CD8-positive, alpha-beta memory T cell (primary cell): ENCODE measurements at places on chromosomes 7 and 10. TPM values are rescaled to one million over a fixed set of nuclear protein-coding genes. Genes with fewer than 3 reads are reported as not detected.
A peak's percentile ranks its signal among the peaks of the same experiment; 100 is the strongest.

TEX47 gene
- polyA plus RNA-seq, result not detected

DNA sequence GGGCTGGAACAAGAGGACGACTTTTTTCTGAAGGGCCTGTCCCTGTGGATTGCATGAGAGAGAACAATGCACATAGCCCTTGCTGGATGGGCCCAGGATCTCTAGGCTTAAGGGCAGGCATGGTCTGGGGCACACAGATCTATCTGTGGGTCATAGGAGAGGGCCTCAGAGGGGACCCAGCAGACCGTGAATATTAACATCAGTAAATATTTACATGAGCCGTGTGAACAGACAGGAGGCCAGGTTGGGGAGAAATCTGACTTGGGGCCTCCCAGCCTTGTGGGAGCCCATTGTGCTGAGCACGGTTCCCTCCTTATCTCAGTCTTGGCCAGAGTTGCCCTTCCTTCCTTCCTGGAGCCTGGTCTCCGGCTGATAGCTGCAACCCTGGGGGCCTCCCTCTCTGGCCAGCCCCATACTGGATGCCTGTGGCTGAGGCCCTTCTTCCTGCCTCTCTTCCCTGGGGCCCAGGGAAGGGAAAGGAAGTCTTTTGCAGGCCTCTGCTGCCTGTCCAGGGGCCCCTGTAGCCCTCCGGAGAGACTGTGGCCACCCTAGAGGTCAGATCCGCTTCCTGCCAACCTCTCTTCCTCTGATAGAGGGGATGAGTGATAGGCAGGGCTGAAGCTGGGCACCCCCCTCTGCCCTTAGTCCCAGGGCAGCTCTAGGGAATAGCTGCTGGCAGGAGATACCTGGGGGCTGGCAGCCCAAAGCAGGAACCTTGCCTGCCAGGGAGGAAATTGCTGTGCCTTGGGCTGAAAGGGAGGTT, 44.5 kb upstream of the TRIM8 start:
- no peak for DNase-seq

GRCh38 chr10:52064084-52064845, 249.8 kb upstream of the DKK1 start:
- no peak for DNase-seq

ST8SIA6 gene
- 1.9 TPM for polyA plus RNA-seq

DNA sequence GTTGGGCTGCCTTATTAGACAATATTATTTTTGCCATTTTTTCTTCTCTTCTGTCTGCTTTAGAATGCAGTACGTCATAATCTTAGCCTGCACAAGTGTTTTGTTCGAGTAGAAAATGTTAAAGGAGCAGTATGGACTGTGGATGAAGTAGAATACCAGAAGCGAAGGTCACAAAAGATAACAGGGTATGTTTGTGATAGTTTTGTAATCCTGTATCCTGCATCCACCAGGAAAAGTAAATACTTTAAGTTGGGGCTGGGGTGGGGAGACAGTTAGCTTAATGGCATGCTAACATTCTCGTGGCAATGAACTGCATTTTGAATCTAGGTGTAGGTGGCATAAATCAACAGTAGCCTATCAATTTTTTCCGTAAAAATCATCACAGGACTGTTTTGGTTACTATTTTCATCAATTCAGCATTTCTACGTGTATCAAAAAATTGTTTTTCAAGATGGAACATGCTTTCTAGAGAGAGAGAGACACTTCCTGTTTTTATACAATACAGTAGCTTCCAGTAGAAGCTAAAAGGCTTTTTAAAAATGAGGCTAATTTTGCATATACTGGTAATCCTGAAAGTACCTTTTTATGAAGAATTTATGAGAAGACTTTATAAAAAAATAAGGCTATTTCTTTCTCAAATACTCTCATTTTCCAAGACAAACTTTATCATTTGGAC, 247.5 kb downstream of the FOXP2 start:
- DNase-seq, result no peak

GRCh38 chr10:127302343-127302742, 106.0 kb upstream of the INSYN2A start:
- no peak for DNase-seq

- no peak for DNase-seq
These were observed 144.5 kb upstream of the ASAH2 start for GRCh38 chr10:50395851-50396250.

DNA sequence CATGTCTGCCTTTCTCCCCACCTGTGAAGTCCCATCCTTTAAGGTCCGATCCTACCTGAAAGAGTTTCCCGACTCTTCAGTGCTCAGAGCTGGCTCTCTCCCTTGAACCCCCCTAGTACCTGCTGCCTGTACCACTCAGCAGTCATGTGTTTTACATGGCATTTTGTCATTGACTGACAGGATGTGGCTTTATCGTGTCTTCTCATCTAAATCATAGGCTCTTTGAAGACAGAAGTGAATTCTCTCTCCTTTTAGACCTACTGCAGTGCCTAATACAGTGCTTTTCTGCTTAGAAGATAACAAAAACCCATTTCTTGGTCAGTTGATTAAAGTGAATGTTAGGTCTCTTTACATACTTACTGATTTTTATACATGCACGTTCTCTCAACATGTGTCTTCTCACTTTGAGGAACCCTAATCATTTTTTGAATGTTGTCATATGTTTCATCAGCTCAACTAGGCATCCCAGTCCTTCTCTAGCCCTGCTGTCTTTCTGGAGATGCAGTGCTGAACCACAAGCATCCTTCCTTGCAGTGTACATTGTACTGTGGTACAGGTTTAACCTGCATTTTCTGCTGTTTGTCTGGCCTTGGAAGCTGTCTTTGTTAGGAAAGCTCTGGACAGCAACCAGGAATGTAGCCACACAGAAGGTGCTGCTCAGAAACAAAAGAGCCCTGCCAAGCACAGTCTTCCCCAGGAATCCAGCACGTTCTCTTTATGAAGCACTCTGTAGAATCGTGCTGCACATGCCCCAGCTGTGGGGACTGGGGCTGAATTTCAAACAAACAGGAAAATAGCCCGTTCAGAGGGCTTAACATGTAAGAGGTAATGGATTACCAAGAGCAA, 28.1 kb upstream of the LRRC4 start:
- DNase-seq, result peak; percentile 30

DNA sequence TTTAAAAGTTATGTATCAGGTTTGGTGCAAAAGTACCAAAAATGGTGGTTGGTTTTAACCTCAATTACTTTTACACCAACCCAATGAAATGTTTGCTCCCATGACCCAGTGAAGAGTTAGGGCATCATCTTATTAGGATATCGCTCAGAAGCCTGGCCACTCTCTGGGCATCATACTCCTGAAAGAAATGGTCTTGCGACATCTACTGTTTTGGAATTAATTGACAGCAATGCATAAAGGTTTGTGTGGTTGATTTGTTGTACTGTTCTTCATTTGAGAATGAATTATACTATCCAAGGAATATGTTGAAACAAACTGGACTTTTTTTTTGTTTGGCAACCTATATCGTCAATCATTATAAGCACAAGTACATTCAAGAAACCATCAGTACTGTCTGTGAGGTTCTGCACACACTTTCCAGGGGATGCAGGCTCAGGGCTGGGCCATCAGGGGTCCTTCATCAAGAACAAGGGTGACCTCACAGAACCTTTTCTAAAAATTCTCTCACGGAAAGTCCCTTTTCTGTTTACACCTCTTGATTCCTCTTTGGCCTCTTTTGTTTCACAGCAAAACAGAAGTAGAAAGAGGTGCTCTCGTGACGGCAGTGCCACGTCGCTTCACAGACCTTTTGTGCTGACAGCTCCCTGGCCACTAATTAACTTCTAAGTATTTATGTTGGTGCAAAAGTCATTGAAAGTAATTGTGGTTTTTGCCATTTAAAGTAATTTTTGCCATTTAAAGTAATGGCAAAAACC, 117.2 kb upstream of the KLF6 start:
- DNase-seq, result peak; percentile 41

DNA sequence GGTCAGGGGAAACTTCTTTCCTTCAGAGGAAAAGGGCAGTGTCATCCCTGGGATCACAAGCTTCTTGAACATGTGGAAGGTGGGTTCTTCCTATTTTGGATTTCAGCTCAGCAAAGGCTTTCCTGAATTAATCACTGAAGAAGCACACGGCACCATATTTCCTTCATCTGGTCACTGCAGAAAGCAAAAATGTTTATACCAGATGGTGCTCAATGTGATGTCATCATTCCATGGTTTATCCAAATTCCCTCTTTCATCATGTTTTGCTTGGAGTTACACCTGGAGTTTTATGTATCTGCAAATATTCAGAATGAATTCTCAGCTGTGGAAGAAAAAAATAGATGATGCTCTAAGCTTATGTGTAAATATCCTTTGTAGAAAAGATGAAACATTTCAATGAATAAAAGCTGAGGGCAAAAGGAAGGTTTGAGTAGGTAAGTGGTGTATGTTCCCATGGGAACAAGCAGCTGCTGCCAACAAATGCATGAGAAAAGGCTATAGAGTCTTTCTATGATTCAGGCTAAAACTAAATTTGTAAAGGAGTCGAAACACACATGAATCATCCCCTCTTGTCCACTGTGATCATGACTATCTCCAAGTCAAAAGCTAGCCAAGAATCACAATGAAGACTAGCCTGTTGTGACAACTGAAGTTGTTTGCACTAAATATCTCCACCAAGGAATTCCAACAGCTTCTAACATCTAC, 26.9 kb upstream of the BPGM start:
- DNase-seq, result no peak

- no peak for DNase-seq
These were observed 80.4 kb upstream of the CDK6 start for GRCh38 chr7:92916770-92917224.

TRPV5 gene
- not detected for polyA plus RNA-seq

NUTM2B gene
- polyA plus RNA-seq, result not detected

GRCh38 chr7:54728411-54728810, 30.6 kb downstream of the SEC61G start:
- no peak for DNase-seq

- DNase-seq, result no peak
These were observed 76.3 kb downstream of the CFAP46 start for GRCh38 chr10:132865851-132866600.

GRCh38 chr10:88281592-88282347, 301.3 kb downstream of the RNLS start:
- no peak for DNase-seq

GRCh38 chr7:33411020-33411419, 281.7 kb downstream of the BBS9 start:
- DNase-seq, result no peak

CCDC3 gene
- not detected for polyA plus RNA-seq

- no peak for DNase-seq
These were observed 151.3 kb downstream of the LRRN3 start for GRCh38 chr7:111242141-111242755.

GRCh38 chr7:29619848-29620555, 56.4 kb downstream of the PRR15 start:
- no peak for DNase-seq

DNA sequence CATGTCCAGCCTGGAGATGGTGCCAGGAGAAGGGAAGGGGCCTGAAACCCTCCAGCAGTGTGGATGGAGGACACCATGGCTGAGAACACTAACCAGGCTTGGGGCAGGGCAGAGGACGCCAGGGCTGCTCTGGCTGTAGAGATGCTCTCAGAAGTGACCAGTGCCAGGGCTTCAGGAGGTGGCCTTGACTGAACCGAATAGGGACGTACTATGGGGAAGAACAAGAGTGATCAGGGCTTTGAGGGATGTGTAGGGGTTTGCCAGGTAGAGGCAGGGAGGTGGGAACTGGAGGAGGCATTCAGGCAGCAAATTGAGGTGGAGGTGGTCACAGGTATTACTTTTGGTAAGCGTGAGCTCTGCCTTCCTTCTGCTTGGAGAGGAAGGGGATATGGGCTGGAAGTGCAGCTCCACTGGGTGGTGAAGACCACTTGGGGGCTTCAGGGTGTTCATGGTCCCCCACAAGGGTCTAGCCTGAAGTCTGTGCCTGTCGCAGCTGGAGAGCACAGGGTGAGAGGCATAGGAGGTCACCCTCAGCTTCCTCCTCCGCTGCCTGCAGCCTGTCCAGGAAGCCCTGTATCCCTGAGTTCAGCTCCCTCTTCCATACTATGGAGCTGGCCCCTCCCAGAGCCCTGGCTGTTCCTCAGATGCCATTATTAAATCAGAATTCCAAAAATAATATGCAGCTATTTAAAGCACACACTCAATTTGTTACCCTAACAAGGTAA, 27.8 kb downstream of the ADCY1 start:
- no peak for DNase-seq

ZNF239 gene
- 0.90 TPM for polyA plus RNA-seq

PLXNA4 gene
- polyA plus RNA-seq, result 0.05 TPM

GRCh38 chr10:10977226-10977956, 40.3 kb upstream of the CELF2 start:
- no peak for DNase-seq

GRCh38 chr10:35448687-35449662, 112.7 kb downstream of the CCNY start:
- no peak for DNase-seq

DNA sequence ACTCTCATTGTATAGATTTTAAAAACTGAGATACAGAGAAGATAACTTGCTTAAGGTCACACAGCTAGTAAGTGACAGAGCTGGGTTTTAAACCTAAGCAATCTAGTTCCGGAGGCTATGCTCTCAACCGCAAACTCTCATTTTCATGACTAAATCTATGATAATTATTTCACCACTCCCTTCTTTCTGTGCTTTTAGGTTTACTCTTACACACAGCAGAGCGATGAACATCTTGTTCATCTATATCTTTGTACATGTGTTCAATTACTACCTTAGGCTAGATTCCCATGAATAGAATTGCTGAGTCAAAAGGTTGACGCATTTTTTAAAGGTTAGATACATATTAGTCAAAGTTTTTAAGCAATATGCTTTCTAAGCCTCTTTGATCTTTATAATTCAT, 154.8 kb downstream of the CHN2 start:
- DNase-seq, result no peak

- no peak for DNase-seq
These were observed 2.6 kb upstream of the CAV1 start for GRCh38 chr7:116522247-116522646.

AS3MT gene
- polyA plus RNA-seq, result not detected

PNLIP gene
- not detected for polyA plus RNA-seq

GRCh38 chr7:28208506-28208905, 27.9 kb upstream of the JAZF1 start:
- DNase-seq, result no peak

- DNase-seq, result no peak
These were observed 93.2 kb upstream of the KIF5B start for GRCh38 chr10:32149252-32149955.

DNA sequence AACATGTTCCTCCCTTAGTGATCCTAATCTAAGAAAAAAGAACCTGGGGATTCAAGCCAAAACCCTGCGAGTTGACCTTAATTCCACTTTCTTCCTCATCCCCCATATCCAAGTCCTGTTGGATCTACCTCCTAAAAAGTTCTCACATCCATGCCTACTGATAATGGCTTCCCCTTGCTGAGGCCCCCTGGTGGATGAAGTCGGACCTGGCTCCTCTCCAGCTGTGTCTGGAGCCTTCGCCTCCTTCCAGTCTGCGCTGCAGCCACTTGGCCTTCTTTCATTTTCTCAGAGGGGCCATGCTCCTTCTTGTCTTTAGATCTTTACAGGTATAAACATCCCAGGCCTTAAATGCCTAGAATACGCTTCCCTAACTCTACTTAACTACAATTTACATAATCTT, 8.1 kb downstream of the PDE1C start:
- no peak for DNase-seq

DNA sequence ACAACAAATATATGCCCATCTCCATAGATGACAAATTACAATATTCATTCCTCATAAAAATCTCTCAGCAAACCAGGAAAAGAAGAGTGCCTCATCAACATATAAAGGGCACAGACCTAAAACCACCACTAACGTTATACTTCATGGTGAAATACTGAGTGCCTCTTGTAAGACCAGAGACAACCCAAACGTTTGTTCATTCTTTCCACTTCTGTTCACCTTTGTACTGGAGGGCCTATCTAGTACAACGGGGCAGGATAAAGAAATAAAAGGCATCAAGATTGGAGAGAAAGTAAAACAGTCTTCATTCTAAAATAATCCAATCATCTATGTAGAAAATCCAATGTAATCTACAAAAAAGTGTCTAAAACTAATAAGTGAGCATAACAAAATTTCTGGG, 79.1 kb downstream of the LARP4B start:
- DNase-seq, result no peak
